Endodermal cell (in vitro differentiated cells): ENCODE measurements at places on chromosomes 1 and 21. TPM values are rescaled to one million over a fixed set of nuclear protein-coding genes. Genes with fewer than 3 reads are reported as not detected.
A peak's percentile ranks its signal among the peaks of the same experiment; 100 is the strongest.

DNA sequence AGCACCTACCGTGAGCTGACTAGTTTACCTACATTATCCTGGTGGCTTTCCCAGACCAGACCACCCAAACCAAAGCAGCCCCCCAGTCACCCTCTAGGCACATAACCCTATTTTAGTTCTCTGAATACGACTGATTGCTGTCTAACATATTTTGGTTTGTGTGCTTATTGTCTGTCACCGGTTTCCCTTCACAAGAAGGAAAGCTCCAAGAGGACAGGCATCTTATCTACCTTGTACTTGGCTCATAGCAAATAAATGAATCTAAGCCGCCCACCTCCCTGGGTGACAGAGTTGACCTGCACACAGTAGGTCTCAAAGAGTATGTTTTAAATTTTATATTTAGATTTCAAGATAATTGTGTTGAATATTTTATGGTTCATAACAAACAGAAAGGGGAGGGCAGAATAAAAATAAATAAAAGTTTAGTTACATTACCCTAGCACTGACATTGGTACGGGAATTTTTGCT, 904 bp upstream of the PRDX6 start:
- H3K4me1 ChIP-seq: peaks cover 4% of the 10 kb centered on the region
- H3K36me3 ChIP-seq: peaks cover 50% of the 10 kb centered on the region
- no peak for DNase-seq

GRCh38 chr1:161180639-161181038, 3.3 kb upstream of the B4GALT3 start:
- no peak overlapping the region for H3K4me3 ChIP-seq
- no peaks in the 10 kb centered on the region for H3K27me3 ChIP-seq
- no peak overlapping the region for H3K27ac ChIP-seq
- peaks cover 4% of the 10 kb centered on the region for H3K4me1 ChIP-seq
- H3K36me3 ChIP-seq: peaks cover under 1% of the 10 kb centered on the region

GRCh38 chr1:115322631-115323030, 15.4 kb downstream of the NGF start:
- no peak overlapping the region for H3K4me3 ChIP-seq
- no peaks in the 10 kb centered on the region for H3K27me3 ChIP-seq
- H3K27ac ChIP-seq: no peak overlapping the region

CFAP74 gene
- total RNA-seq: 0.34 and 0.75 TPM in 2 replicates

DNA sequence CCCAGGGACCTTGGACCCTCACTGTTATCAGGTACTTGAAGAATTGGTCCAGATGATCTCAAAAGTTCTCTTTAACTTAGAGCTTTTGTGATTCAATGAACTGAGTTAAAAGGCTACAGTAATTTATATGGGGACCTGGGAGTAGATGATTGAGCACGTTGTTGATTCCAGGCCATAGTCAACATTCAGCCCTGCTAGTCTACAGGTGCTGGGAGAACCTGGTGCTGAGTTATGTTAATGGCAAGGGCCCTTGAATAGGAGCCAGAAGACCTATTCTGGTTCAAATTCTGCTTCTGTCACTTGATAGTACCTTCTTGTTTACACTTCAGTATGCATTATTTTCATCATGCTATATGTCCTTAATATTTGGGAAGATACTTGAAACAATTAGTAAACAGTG, 11.2 kb downstream of the DYRK3 start:
- DNase-seq: no peak
- no peaks in the 10 kb centered on the region for H3K4me1 ChIP-seq
- no peak overlapping the region for H3K27ac ChIP-seq
- H3K36me3 ChIP-seq: peaks cover 3% of the 10 kb centered on the region
- H3K4me3 ChIP-seq: no peak overlapping the region

DNA sequence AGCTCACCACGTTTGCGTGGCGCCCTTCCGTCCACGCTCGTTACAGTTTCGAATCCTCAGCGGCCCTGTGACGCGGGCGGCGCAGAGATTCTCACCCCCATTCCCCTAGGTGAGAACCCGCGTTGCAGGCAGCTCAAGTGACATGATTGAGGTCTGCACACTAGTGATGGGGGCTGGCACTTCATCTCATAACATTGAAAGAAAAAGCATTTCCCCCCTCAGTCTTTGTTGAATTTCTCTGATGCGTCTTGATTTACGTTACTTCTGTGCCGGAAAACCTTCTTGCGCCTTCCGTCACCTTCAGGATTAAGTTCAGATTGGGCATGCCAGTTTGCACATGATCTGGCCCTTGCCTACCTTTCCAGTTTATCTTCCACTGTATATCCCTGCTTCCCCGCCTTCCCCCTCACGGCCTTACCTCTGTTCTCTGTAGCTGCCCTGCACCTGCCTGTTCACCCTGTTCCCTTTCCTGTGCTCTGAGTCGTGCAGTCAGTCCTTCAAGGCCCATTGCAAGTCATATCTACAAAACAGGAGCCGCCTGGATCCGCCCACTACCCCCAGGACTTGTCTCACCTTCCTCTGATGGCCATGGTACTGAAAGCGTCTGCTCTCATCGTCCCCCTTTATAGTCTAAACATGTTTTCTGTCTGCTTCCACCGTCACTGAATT, 1.1 kb downstream of the CTPS1 start:
- DNase-seq: peak; percentile 72
- H3K4me3 ChIP-seq: peak overlapping the region; percentile 84
- H3K27ac ChIP-seq: peak overlapping the region; percentile 75
- H3K36me3 ChIP-seq: peaks cover 30% of the 10 kb centered on the region
- H3K4me1 ChIP-seq: peaks cover 3% of the 10 kb centered on the region
- no peaks in the 10 kb centered on the region for H3K27me3 ChIP-seq

LINGO4 gene
- total RNA-seq: not detected in 2 replicates

LCE2C gene
- total RNA-seq: not detected in 2 replicates

TLCD4 gene
- 6.4 and 7.7 TPM in 2 replicates for total RNA-seq

DNA sequence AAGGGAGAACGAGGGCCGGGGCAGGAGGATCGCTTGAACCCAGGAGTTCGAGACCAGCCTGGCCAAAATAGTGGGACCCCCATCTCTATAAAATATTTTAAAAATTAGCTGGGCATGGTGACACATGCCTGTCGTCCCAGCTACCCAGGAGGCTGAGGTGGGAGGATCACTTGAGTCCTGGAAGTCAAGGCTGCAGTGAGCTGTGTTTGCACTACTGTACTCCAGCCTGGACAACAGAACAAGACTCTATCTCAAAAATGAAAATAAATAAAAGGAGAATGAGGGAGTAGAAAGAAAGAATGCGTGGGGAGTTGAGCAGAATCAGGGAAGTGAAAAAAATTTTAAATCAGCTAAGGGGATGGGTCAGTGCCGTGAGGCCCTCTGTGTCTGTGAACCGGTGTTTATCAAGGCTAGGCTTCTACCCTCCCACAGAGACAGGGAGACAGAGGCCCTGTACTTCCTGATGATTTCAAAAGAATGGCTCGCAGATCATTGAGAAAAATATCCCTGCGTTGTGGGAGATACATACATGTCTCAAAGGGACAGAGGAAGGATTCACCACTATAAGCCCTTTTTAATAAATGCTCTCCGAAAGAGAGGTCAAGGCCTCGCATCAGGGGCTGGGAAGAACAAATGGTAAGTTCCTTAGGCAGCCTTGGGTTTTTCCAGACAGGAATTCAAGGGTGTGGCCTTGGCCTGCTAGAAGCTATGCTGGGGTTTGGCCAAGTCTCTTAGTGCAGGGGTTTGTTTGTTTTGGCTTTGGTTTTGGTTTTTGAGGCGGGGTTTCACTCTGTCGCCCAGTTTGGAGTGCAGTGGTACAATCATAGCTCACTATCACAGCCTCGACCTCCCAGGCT, 20.7 kb downstream of the IL10RB start:
- H3K4me3 ChIP-seq: no peak overlapping the region
- peaks cover 5% of the 10 kb centered on the region for H3K27me3 ChIP-seq
- H3K4me1 ChIP-seq: no peaks in the 10 kb centered on the region

CENPF gene
- total RNA-seq: 46.2 to 96.2 TPM (median 87.2 TPM) in 3 replicates
